ENCODE measurements at places on chromosomes 7 and 10.

GRCh38 chr7:25759748-25760147 is 392.2 kb upstream of the NFE2L3 start:
- DNase-seq = no peak

DNA sequence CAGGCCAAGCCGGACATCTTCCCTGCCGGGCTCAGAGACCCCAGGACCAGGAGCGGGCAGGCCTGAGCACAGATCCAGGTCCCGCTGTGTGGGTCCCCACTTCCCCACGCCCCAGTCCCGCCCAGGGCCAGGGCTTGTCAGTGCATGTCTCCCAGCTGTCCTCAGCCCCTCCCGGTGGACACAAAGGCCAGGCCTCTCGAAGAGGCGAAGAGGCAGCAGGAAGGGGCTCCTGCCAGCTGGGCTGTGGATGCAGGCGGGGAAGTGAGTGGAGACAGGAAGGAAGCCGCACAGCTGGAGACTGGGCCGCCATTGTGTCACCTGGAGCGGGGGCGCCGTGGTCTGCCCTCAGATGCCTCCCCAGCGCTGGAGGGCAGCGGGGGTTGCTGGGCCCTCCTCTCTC is 4.8 kb downstream of the GRIFIN start:
- peak; percentile 59 for DNase-seq

GRCh38 chr7:114649689-114650088 is 235.1 kb downstream of the FOXP2 start:
- no peak for DNase-seq

DNA sequence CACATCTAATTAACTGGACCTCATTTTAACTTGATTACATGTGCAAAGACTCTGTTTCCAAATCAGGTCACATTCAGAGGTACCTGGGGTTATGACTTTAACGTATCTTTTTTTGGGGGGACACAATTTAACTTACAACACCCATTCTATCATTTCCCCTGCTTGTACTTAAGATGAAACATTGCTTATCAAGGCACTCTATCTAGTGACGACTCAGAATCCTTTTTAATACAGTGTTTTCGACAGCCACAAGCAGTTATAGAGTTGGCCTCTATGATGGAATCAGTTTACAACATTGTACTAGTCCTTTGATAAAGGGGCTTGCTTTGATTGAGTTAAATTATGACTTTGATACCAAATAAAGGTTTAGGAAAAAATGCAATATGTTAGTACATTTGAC is 22.7 kb downstream of the BBS9 start:
- no peak for DNase-seq

- no peak for DNase-seq
Observed at GRCh38 chr7:94423863-94424735, 29.4 kb downstream of the COL1A2 start.

- DNase-seq = no peak
Observed at GRCh38 chr10:24419066-24419465, 210.1 kb downstream of the KIAA1217 start.

DNA sequence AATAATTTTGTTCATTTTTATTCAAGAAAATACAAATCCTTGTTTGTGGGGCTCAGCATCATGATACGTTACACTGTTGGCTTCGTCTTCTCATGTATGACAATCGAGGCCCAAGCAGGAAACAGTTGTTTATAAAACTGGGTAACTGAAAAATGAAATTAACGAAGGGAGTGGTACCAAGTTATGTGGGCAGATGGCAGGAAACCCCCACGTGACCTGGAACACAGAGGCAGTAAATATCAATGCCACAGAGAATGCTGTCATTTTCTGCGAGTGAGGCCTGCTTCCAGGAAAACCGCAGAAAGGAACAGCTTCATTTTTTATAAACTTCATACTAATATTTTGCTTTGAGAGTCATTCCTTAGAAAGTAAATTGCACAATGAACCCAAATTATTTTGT is 201.0 kb upstream of the ADARB2 start:
- no peak for DNase-seq

DNA sequence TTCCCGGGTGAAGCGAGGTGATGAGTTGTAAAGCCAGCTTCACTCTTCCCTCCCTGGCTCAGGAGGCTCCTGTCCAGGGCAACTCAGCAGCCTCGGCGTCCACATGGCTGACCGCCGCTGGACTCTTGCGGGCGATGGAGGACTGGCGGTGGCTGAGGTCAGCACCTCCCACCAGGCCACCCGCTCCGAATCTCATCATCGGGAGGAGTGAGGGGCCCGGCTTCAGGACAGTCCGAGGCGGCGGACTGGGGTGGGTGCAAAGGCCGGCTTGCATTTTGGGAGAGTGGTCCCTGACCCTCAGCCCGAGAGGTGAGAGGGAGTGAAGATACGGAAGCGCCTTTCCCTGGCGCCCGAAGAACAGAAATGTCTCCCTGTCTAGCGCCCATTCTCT is 759 bp downstream of the DNAJB12 start:
- no peak for DNase-seq

GRCh38 chr10:95429639-95430038 is 131.5 kb downstream of the SORBS1 start:
- DNase-seq = no peak

All from islet precursor cell (in vitro differentiated cells).